A673 (cell line): ENCODE measurements at places on chromosomes 2 and 18. TPM values are rescaled to one million over a fixed set of nuclear protein-coding genes. Genes with fewer than 3 reads are reported as not detected.

The GPR75 gene
- total RNA-seq = 4.8 and 5.3 TPM in 2 replicates

The CRYBA2 gene
- total RNA-seq = 1.1 and 1.3 TPM in 2 replicates

The IL1RN gene
- total RNA-seq = not detected in 2 replicates

The RTN4 gene
- total RNA-seq = 244 and 275 TPM in 2 replicates

GRCh38 chr2:147211484-147211883 is 633.3 kb upstream of the ACVR2A start:
- H3K27me3 ChIP-seq = no peaks in the 10 kb centered on the region
- no peak overlapping the region for H3K27ac ChIP-seq
- DNase-seq = no peak
- H3K36me3 ChIP-seq = no peaks in the 10 kb centered on the region

DNA sequence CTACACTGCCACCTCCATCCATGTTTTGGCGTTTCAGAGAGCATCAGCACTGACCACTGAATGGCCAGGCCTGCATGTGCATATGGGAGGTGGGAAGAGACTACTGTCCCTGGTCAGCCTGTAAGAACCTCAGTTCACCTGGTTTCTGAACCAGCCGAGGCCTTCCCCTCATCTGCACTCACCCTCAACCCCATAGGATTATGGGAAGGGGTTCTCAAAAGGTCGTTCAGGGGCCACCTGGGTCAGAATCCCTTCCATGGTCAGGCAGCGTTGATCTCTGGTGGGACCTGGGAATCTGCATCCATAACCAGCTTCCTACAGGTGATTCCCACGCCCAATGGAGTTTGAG is 36.7 kb downstream of the TET3 start:
- H3K27ac ChIP-seq = no peak overlapping the region
- H3K4me1 ChIP-seq = peaks cover 15% of the 10 kb centered on the region
- no peak overlapping the region for H3K4me3 ChIP-seq
- H3K27me3 ChIP-seq = no peaks in the 10 kb centered on the region

DNA sequence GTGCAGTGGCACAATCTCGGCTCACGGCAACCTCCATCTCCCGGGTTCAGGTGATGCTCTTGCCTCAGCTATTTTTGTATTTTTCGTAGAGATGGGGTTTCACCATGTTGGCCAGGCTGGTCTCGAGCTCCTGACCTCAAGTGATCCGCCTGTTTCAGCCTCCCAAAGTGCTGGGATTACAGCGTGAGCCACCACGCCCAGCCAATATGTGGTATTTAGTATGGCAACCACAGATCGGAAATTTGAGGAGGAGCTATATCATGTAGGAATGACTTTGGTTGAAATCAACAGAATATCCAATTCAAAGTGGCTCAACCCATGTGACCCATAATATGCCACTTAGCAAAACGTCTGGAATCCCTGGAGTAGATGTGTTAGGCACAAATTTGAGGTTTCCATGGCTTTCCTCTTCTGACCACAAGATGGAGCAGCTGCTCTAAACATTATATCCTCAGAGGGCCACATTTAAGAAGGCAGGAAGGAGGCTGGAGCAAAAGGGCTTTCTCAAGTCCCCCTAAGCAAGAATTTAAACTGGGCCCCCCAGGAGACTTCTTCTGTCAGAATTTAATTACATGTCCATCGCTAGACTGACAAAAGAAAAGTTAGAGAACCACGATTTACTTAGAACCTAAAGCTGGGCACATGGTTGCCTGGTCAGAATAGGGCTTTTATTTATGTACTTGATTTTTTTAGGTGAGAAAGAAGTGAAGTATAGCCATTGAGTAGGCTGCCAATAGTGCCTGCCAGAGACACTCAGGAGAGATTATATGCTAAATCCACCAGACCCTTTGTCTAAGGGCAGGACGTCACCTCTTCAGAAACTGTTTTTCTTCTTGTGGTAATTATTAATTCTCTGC is 49.6 kb upstream of the ITSN2 start:
- H3K27ac ChIP-seq = no peak overlapping the region
- peaks cover 3% of the 10 kb centered on the region for H3K4me1 ChIP-seq
- no peak overlapping the region for H3K4me3 ChIP-seq

GRCh38 chr2:232133078-232133477 is 171.6 kb downstream of the DIS3L2 start:
- H3K36me3 ChIP-seq = peaks cover 3% of the 10 kb centered on the region
- H3K27me3 ChIP-seq = no peaks in the 10 kb centered on the region
- no peak for DNase-seq
- H3K4me3 ChIP-seq = no peak overlapping the region
- H3K4me1 ChIP-seq = no peaks in the 10 kb centered on the region
- no peak overlapping the region for H3K27ac ChIP-seq

DNA sequence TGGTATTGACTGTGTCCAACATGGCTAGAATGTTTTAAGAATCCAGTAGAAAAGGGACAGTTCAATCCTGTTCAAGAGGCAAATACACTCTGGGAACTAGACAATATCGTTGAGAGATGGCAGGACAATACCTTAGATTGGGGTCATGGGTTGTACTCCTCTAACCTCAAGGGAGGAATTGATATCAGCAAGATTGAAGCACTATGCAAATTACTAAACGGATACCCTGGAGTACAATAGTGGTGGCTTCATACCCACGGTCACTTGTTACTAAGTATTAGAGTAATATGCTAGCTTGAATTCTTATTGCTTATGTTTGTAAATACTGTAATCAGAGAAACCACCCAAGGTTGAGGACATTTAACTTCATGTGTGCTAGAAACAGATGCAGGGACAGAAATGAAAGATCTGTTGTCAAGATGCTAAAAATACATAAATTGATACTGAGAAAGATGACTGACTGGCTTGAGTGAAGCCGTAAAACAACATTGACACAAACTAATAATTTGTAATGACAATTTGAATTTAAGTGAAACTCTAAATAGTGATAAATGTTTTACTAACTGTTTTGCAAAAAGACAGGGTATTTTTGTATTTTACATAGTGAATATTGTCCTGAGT is 73.3 kb downstream of the KCNJ3 start:
- DNase-seq = no peak
- peaks cover 7% of the 10 kb centered on the region for H3K27me3 ChIP-seq

DNA sequence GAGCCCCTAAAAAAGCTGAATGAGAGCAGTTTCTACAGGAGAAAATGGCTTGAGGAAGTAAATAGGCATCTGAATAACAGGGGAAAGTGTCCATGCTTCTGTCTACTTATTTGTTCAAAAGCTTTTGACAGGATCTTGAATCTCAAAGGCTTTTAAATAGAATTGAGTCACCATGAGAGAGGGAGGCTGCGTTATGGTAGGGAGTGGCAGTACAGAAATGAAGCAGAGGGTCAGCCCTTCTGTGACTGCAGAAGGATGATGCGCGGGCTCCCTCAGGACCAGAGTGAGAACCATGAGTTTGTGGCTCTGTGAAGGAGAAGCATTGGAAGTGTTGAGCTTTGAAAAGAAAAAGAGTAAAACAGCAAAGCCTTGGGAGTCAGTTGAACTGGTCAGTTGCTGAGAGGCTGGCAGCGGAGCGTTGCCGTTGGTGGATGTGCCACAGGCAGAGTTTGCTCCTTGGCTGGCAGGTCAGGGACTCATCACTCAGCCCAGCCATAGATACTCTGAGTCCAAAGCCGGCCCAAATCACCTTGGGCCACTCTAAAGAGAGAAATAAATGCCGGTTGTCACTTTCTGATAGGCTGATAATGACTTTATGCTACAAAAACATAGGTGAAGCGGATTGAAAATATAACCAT is 17.4 kb downstream of the COPS7B start:
- H3K27ac ChIP-seq = no peak overlapping the region
- no peaks in the 10 kb centered on the region for H3K27me3 ChIP-seq
- DNase-seq = no peak
- peaks cover 24% of the 10 kb centered on the region for H3K36me3 ChIP-seq
- H3K4me1 ChIP-seq = no peaks in the 10 kb centered on the region
- no peak overlapping the region for H3K4me3 ChIP-seq

- no peak for DNase-seq
- no peaks in the 10 kb centered on the region for H3K36me3 ChIP-seq
- no peaks in the 10 kb centered on the region for H3K4me1 ChIP-seq
Measured at GRCh38 chr2:42971947-42972736, 179.8 kb upstream of the HAAO start.

DNA sequence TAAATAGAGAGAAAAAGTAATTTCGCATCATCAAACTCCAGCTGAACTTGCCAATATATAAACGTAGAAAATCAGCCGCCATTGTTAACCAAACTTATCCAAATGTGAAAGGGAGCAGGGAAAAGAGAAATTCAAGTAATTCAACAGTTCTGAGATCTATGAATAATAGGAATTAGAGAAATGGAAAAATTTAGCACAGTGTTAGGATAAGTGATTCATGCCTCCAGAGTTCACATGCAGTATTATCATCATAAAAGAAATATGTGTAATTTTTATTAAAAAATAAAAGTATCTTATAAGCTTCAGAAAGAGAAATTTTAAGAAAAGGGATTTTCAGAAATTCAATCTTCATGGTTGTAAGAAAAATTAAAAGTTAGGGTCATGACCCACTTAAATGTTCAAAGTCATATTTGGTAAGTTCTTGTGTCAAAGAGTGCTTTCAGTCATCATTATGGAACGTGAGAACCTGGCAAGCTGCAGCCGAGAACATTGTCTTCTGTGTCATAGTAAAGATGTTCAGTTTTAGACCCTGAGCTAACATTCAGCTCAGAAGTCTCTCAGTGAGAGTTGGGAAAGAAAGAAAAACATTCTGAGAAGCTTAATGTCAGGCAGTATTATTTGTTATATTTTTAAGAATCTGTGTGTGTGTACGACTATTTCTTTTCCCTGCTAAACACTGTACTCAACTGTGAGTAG is 414.3 kb upstream of the RGPD4 start:
- H3K36me3 ChIP-seq = no peaks in the 10 kb centered on the region
- no peak for DNase-seq
- H3K27me3 ChIP-seq = no peaks in the 10 kb centered on the region
- no peak overlapping the region for H3K4me3 ChIP-seq
- H3K27ac ChIP-seq = no peak overlapping the region

- no peak for DNase-seq
- H3K36me3 ChIP-seq = no peaks in the 10 kb centered on the region
- H3K27me3 ChIP-seq = no peaks in the 10 kb centered on the region
- H3K27ac ChIP-seq = no peak overlapping the region
- H3K4me1 ChIP-seq = no peaks in the 10 kb centered on the region
Measured at GRCh38 chr2:122543815-122544214, 788.4 kb downstream of the TSN start.

DNA sequence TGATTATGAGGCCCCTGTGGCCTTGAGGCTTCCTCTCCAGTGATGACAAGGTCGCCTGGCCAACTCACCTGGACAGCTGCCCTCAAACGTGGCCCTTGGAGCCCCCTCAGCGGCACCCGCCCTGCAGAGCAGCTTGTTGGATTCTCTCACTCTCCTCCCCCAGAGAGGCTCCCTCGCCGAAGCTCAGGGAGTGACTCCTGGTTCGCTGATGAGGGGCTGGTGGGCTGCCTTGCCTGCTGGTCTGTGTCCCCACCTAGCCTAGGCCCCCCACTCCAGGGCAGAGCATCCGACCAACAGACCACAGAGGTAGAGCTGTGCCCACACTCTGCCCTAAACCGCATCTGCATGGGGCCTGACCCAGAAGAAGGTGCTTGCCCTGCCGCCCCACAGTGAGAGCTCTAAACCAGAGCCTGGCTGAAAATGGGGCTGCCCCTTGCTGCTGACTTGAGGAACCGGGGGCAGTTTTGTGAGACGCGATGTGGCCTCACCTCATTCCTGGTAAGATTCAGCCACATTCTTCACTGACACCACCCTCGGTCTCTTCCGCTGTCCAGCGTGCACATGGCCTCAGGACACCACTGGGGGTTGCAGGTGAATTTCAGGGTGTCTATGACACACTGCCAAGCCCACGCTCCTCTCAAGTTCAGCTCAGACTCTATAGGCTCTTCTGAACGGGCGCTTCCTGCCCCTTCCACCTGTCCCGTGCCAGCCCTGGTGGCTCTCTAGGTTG is 131.6 kb downstream of the CABLES1 start:
- no peak for DNase-seq
- H3K27me3 ChIP-seq = no peaks in the 10 kb centered on the region
- H3K4me1 ChIP-seq = no peaks in the 10 kb centered on the region
- H3K4me3 ChIP-seq = no peak overlapping the region
- H3K36me3 ChIP-seq = no peaks in the 10 kb centered on the region

DNA sequence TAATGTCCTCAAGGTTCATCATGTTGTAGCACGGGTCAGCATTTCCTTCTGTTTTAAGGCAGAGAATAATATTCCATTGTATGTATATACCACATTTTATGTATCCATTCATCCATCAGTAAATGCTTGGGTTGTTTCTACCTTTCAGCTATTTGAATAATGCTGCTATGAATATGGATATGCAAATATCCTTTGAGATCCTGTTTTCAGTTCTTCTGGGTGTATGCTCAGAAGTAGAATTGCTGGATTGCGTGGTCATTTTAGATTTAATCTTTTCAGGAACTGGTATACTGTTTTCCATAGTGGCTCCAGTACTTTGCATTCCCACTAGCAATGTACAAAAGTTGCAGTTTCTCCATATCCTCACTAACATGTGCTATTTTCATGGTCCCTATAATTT is 13.4 kb upstream of the ASB1 start:
- no peak for DNase-seq
- H3K4me1 ChIP-seq = no peaks in the 10 kb centered on the region
- no peak overlapping the region for H3K27ac ChIP-seq
- no peak overlapping the region for H3K4me3 ChIP-seq
- no peaks in the 10 kb centered on the region for H3K36me3 ChIP-seq
- no peaks in the 10 kb centered on the region for H3K27me3 ChIP-seq

DNA sequence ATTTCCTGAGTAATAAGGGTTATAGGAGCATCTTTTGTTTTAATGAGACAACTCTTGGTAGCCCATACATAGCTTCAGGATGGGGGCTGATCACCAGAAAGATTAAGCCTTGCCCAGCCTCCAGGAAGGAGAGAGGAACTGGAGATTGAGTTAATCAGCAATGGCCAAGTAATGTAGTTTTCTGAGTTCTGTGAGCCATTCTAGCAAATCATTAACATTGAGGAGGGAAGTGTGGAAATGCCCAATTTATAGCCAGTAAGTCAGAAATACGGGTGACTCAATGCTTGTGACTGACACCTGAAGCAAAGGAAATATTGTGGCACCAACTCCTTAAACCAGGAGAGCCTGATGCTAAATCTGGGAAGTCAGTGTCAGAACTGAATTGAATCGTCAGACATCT is 205.1 kb upstream of the SRD5A2 start:
- DNase-seq = no peak
- H3K4me3 ChIP-seq = no peak overlapping the region
- H3K4me1 ChIP-seq = no peaks in the 10 kb centered on the region
- no peaks in the 10 kb centered on the region for H3K36me3 ChIP-seq
- H3K27ac ChIP-seq = no peak overlapping the region

GRCh38 chr2:233456111-233456510 is 101.8 kb downstream of the DGKD start:
- no peak overlapping the region for H3K4me3 ChIP-seq
- H3K27ac ChIP-seq = no peak overlapping the region
- H3K27me3 ChIP-seq = no peaks in the 10 kb centered on the region

DNA sequence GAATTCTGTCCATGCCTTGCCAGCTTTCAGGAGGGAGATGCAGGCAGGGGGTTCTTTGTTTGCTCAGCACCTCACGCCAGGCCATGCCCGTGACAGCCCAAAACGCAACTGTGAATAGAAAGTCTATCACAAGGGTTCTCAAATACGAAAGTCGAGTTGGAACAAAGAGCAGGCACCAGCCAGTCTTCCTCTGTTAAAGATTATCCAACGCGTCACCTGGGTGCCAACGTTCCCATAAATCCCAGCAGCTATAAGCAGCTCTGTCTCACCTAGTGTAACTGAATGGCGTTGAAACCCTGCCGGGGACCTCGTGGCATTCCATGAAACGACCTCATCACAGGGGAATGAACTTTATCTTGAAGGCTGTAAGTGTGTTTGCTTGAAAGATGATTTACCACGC is 84.8 kb upstream of the GATA6 start:
- no peak for DNase-seq
- no peak overlapping the region for H3K27ac ChIP-seq
- peaks cover 3% of the 10 kb centered on the region for H3K4me1 ChIP-seq
- H3K27me3 ChIP-seq = no peaks in the 10 kb centered on the region
- H3K4me3 ChIP-seq = no peak overlapping the region
